Activated naive CD8-positive, alpha-beta T cell treated with anti-CD3 and anti-CD28 coated beads, Interleukin-2, amount 50 U/mL, for 24 hours (primary cell): ENCODE measurements at places on chromosomes 5 and 9.

GRCh38 chr5:96318569-96319110 lies 114.4 kb downstream of the PCSK1 start:
- DNase-seq: no peak

DNA sequence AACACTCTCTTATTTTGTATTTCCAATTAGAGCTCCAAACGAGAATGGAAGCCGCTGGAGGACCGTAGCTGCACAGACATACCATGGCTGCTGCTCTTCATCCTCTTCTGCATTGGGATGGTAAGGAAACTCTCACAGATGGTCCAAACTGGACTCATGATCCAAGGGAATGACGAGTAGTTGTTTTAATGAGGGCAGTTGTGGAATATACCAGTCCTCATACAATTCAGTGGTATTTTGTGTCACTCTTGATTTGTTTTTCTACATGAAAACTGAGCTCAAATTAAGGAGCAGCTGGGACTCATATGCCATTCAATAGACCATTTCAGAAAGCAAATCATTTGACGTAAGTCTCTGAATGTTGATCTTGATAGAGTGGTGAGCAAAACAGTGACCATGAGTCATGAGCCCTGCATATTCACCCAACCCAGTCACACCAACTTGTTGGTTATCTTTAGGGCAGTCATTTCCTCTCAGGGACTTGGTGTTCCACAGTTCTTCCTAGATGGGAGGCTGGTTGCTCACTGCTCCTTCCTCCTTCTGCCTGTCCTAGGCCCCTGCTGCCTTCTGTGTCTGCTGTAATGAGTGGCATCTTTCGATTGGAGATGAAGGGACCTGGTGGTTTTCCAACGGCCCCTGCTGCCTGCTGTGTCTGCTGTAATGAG lies 54.9 kb downstream of the SLC44A1 start:
- no peak for DNase-seq

DNA sequence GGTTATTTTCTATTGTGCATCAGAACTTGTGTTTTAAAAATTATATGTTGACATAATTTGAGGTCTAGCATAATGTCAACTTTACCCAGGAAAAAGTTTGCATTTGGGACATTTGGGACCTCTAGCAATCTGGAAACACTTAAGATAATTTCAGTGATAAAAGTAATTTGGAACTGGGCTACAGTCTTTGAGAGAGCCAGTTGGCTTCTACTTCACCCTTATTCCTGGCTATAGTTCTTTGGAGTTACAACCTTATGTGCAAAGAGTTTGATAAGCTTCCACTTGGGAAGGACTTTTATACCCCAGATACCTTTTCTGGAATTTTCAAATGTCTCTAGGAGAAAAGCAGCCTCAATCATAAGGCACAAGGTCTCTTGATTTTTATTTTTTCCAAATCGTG lies 139.3 kb downstream of the ARRDC3 start:
- no peak for DNase-seq

GRCh38 chr9:1759009-1759408 lies 256.1 kb upstream of the SMARCA2 start:
- DNase-seq: no peak

- DNase-seq: no peak
These were observed 459.3 kb upstream of the ZNF608 start for GRCh38 chr5:125205601-125206225.

GRCh38 chr9:24245988-24246387 lies 299.7 kb downstream of the IZUMO3 start:
- no peak for DNase-seq
